ENCODE measurements at places on chromosomes 6 and 20.

GRCh38 chr20:59948212-59948611 lies 8.0 kb downstream of the FAM217B start:
- DNase-seq: no peak

DNA sequence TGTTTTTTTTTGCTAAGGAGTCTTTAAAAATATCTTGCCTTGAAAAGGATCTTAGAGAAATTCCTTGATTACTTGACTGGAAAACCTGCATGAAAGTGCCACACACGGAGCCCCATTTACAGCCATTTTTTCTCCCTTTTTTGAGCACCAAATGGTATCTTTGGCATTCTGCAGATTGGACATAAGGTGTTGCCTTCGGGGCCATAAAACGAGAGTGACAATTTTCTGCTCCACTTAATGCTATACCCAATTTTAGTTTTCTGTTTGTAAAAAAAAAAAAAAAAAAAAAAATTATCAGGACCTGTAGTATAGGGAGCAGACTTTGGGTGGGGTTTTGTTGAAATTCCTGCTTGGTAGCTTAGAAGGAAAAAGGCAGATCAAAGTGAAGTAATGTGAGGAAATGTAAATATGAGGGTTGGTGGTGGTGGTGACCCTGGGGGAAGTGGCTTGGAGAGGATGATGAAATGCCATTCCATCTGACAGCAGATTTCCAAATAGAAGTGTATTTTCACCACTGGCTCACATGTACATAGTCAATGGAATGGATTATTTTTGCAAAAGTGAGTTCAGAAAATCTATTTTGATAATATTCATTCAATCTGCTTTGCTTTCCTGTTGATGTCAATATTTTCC lies 212.1 kb upstream of the SOX4 start:
- no peak for DNase-seq

- no peak for DNase-seq
These were observed 8.7 kb downstream of the ZMYND8 start for GRCh38 chr20:47347661-47348435.

GRCh38 chr6:48505621-48506020 lies 394.6 kb upstream of the PTCHD4 start:
- DNase-seq: no peak

DNA sequence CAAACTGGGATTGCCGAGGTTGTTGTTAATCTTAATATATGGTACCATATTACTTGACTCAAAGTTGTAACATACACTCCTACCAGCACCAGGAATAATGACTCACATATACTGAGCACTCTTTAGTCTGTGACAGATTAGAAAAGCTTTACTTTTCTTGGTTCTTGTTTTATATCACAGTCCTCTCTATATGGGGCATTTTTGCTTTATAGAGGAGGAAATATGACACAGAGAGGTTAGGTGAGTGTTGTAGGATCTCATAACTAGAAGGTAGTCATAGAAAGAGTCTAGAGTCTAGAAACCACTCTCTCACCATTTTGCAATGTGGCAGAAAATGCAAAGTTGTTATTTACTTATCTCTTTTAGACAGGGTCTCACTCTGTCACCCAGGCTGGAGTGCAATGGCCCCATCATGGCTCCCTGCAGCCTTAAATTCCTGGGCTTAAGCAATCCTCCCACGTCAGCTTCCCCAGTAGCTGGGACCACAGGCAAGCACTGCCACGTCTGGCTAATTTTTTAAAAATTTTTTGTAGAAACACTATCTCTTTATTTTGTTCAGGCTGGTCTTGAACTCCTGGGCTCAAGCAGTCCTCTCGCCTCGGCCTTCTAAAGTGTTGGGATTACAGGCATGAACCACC lies 13.4 kb downstream of the TRIM38 start:
- no peak for DNase-seq

DNA sequence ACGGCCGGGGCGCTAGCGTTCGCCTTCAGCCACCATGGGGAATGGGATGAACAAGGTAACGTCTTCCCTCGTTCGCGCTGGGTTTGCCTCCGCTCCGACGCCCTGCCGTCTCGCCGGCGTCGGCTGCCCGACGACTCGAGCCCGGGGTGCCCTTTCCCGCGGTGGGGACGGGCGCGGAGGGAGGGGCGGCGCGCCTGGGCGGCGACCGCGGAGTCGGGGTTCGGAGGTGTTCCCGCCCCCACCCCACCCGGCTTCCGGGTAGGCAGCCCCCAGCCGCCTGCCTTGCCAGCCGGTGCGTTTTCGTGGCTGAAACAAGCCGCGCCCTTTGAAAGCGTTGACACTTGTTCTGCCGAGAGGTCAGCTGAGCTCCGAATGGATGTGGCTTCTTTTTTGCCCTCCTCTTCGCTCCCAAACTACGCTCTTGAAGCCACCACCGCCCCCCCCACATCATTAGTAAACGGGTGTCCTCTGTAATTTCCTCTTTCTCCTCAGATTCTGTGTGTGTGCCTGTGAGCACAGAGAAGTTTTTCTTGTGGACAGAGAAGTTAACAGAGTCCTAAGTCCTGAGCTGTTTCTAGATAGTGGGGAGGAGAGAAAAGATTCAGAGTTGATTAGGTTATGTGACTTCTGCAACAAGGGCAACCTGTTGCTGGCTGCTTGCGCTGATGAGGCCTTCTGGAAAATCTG lies 362 bp downstream of the DUSP22 start:
- DNase-seq: no peak

DNA sequence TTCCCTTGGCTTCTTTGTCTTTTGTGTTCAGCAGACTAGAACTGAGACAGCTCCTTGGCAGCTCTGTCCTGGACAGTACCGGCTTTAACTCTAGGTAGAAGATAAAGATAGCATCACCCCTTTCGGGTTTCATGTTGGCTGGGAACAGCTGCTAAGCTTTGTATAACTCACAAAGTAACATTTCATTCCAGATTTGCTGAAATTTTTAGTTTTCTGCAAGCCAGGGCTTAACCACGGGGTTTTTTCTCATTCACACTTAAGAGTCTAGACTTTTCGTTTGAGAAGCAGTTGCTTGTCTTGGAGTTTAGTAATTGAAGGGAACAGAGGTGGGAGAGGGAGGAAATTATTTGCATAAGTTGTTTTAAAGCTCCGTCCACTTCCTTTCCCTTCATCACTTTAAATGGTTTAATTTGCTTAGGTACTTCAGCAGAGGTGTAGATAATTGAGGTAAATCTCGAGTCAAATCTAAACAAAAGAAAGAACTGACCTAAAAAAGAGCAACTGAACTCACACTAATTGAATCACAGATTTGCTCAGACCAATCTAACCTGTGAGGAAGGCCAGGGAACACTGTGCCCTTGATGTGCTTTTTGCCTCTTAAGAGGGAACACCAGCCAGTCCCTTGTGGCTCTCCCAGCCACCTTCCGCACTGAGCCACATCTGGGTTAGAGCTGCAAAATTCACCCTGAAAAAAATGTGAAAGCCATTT lies 48.3 kb downstream of the RREB1 start:
- no peak for DNase-seq

- no peak for DNase-seq
These were observed 4.2 kb upstream of the NCR3 start for GRCh38 chr6:31597006-31597405.

DNA sequence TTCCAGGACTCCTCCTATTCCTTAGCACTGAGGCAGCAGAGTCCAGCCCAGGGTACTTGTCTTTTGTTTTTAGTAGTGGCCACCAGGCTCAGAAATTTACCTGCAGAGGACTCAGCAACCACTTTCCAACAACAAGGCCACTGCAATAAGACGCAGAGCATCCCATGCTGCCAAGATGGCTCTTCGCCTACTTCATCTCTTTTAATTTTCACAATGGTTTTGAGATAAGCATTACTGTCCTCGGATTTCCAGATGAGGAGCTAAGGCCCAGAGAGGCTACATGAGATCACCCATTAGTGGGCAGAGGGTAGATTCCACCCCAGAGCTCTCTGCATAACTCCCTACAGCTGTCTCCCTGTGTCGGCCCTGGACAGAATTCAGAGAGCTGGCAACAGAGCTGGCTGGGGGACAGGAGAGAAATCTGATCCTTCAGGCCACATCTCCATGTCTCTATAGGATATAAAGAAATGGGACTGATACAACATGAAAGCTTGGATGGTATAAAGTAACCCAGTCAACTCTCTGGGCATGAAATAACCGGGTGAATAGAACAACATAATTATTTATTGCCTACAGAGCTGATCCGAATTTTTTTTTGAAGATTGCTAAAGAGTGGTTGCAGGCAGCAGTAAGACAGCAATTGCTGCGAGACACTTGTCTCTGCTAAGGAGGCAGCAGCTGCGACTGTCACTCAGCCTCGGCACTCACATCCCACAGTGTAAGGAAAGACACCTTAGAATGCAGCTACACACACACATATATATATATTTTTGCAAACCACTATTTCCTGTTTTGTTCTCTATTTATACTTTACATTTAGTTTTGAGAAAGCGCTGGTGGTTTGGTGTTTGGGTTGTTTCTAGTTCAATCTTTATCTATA lies 37.2 kb downstream of the SCML4 start:
- DNase-seq: no peak

DNA sequence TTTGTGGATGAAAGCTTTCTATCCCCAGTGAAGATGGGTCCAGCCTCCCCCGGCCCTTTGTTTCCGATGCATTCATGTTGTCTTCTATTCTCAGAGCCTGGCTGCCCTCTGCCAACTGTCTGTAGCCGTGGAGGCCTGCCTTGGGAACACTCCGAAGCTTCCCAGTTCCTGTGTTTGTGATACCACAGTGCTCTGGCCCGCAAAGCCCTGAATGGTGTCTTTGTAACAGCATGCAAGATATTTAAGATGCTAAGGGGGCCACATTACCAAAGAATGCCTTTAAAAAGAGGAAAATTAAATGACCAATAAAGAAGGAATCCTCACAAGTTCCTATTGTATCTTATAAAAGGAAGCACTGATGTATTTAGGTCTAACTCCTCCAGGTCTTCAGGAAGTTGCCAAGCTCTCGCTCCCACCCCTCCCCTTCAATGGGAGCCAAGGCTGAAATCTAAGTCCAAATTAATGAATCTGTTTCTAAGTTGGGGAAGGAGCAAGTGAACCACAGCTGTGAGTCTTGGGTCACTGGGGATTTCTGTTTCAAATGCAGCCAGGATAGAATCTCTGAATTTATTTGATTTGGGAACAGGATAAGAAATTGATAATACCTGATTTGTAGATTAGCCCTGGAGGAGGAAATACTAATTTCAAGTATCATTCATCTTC lies 596.1 kb downstream of the QKI start:
- no peak for DNase-seq

DNA sequence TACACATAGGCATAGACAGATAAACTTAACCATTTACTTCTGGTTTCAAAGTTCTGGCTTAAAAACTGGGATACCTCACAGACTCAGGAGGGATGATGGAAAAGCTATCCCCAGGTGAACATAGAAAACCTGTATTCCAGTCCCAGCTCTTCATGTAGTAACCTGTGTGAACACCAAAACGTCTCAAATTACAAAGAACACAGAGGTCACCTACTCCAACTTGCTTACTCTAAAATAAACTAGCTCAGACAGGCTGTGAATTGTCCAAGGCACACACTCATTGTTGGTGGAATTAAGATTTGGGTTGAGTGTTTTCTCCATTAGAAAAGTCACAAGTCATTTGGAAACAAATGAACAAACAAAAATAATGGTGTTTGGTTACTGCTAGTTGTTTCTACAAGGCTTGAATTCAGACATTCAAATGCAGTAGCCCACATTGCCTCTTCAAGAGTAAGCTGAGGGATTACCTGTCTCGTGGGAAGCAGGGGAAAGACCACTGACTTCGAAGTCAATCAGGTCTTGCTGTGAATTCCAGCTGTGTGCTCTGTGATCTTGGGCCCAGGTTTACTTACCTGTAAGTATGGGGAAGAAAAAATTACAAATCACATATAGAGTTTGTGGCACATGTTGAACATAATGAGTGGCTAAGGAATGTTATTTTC lies 48.2 kb upstream of the LRRC1 start:
- DNase-seq: no peak

- DNase-seq: no peak
These were observed 17.7 kb upstream of the CCDC167 start for GRCh38 chr6:37517411-37517812.

DNA sequence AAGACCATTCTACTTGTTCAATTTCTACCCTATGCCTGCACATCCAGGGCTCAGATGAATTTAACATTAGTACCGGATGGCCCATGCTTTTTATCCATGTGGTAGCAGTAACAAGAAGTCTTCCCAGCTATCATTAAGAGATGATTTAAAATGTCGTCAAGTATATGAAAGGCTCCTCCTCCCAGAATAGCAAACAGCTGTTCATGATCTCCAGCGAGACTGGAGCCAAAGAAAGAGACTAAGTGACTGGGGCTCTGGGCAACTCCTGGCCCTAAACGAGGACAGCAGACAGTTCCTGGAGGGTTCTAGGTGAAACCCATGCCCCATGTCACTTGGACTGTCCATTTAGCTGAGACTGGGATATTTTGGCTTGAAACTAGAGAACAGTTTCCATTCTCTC lies 160.8 kb downstream of the CDC5L start:
- no peak for DNase-seq

GRCh38 chr6:34585108-34585507 lies 29.0 kb upstream of the SPDEF start:
- DNase-seq: no peak

GRCh38 chr6:147438758-147439528 lies 69.5 kb upstream of the SAMD5 start:
- DNase-seq: no peak

DNA sequence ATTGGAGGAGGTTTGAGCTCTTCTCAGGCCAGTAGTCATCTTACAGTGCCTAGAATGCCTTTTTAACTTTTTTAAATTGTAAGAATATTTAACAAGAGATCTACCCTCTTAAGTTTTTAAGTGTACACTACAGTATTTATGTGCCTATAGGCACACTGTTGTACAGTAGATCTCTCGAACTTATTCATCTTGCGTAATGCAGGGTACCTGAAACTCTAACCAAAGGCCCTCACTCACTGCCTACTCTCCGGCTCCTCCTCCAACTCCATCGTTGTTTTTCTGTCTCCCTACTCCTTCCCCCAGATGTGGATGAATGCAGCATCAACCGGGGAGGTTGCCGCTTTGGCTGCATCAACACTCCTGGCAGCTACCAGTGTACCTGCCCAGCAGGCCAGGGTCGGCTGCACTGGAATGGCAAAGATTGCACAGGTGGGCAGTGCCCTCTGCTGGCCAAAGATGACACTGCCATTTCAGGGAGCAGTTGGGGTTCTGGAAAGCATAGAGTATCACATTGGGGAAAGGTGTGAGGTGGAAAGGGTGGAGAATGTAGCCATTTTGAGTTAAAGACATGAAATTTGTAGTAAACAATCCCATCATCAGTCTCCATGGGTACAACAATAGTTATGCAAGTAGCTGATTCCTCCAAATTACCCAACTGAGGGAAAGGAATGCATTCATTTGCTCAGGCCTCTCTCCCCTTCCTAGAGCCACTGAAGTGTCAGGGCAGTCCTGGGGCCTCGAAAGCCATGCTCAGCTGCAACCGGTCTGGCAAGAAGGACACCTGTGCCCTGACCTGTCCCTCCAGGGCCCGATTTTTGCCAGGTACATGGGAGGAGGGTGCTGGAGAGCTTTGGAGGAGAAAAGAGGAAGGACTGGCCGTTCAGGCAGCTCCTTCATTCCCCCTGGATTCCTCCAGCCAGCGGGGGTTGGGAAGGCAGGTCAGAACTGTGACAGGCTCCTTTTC lies 18.4 kb upstream of the ZNF76 start:
- no peak for DNase-seq

All from retinal pigment epithelial cell (primary cell).